NCI-H1694 (cell line): ENCODE measurements at places on chromosomes 3 and 15.

DNA sequence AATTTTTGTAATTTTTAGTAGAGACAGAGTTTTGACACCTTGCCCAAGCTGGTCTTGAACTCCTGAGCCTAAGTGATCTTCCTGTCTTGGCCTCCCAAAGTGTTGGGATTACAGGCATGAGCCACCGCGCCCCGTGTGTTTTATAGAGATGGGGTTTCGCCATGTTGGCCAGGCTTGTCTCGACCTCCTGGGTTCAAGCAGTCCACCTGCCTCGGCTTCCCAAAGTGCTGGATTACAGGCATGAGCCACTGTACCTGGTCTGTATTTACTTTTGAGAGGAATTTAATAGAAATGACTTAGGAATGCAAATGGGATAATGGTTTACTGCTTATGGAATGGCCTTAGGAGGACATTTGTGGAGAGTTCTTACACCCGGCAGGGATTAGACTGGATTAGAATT, 10.8 kb downstream of the TATDN2 start:
- DNase-seq, result no peak

- DNase-seq, result no peak
These were observed 824.2 kb downstream of the AGBL1 start for GRCh38 chr15:86903642-86904421.

GRCh38 chr3:138717348-138717747, 108.8 kb downstream of the FAIM start:
- no peak for DNase-seq

- DNase-seq, result no peak
These were observed 22.0 kb downstream of the SST start for GRCh38 chr3:187648177-187648576.

GRCh38 chr3:164620956-164621355, 457.3 kb downstream of the SI start:
- DNase-seq, result no peak

GRCh38 chr15:43194795-43195194, 9.6 kb downstream of the CCNDBP1 start:
- no peak for DNase-seq

DNA sequence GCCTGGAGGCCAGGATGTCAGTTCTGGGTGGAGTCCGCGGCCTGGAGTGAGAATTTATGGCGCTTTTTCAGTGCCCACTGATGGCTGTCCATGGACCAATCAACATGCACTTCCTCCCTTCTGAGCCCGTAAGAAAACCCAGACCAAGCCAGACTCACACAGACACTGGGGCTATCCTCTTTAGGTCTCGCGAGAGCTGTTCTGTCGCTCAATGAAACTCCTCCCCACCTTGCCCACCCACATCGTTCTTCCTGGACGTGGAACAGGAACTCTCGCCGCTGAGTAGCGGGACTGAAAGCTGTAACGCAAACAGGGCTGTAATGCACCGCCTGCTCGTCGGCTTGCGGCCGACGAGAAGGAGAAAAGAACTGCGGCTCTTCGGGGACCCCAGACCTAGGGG, 833.0 kb upstream of the CADM2 start:
- no peak for DNase-seq

- peak; percentile 1 for DNase-seq
These were observed 162.5 kb upstream of the CHRNA7 start for GRCh38 chr15:31867536-31868442.

DNA sequence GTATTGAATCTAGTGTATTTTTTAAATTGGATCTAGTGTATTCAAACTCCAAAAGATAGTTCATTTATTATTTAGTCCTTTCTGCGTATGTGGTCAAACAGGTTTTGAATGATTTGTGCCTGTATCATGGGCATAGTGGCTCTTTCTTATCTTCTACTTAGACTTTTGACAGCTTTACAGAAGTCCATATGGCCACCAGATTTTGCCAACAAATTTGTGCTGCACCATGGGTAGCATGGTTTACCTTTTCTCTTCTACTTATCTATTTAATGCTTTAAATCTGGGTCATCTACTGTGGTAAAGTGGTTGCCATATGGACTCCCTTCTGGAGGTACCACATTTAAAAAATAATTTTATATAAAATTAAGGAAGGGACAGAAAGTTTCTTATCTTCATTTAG, 66.9 kb upstream of the CADM2 start:
- peak; percentile 3 for DNase-seq

DNA sequence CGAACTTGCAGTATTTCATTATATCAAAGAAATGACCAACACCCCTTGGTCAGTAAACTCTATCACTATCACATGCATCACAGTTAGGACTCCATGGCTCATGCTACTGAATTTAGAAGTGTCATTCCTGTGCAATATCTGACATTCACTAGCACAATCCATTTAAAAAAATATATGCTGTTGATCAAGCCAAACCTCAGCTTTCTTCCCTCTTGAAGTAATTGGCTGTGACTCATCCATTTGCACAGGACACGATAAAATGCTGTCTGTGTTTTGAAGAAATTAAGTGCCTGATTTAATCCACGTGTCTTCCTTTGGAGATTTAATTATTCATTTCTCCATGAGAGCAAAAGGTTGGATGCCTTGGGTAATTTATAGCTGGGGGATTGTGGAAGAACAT, 38.9 kb downstream of the CPNE4 start:
- no peak for DNase-seq
